ENCODE measurements at places on chromosomes 16 and 17. TPM values are rescaled to one million over a fixed set of nuclear protein-coding genes. Genes with fewer than 3 reads are reported as not detected.

DNA sequence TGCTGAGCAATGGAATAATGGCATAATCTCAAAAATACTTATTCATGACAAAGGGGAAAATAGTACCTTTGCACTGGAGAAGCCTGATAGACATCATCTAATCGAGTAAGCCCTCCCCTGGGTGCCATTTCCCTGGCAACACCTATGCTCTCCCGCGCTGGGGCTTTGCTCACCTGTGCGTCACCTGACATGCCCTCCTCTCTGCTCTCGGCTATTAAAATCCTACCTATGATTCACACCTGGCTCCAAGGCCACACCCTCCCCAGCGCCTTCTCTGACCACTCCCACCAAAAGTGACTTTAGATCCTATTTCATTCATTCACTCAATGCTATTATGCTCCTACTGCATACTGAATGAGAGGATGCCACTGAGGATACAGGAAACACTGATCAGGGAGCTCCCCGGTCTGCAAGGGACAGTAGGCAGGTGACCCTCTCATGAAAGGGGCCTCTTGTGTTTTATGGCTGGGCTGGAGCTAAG lies 83.9 kb downstream of the NT5M start:
- H3K36me3 ChIP-seq: no peaks in the 10 kb centered on the region
- H3K4me3 ChIP-seq: no peak overlapping the region
- H3K4me1 ChIP-seq: peaks cover 40% of the 10 kb centered on the region
- DNase-seq: no peak

The HID1 gene
- total RNA-seq: 2.7 TPM

The GDPD3 gene
- 3.3 TPM for total RNA-seq

The TANC2 gene
- 52.8 TPM for total RNA-seq

DNA sequence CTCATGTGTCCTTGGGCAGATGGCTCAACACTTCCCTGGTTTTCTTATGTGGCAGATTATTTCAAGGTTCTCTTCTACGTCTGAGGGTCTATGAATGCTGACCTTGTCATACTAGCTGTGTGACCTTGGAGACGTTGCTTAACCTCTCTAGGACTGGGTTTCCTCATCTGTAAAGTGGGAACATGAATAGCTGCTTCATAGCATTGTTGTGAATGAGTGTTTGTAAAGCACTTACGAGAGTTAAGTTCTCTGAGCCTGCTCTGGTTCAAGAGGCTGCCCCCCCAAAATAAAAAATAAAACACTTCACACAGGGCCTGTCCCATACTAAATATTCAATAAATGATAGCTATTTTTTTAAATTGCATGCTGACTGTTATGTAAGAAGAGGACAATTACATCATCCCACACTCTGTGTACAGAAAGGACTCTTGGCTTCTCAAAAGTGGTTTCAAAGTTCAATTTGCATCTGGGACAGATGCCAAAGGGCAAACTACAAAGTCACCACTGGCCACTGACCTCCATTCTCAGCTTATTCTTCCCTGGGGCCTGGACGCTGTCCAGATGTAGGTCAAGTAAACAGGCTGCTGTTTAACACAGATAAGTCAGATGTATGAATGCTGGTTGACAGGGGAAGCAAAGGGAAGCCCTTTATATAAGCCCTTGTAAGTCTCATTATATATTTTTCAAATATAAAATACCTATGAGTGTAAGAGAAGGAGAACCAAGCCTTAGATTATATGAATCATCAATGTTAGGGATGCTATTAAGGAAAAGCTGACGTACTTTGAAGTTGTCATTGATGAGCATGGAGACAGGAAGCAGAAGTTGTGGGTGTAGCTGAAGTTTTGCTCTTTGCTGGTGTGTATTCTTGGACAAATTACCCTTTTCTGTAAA lies 15.4 kb upstream of the NDEL1 start:
- no peak overlapping the region for H3K27ac ChIP-seq
- H3K36me3 ChIP-seq: no peaks in the 10 kb centered on the region
- H3K27me3 ChIP-seq: peaks cover 6% of the 10 kb centered on the region
- peaks cover 2% of the 10 kb centered on the region for H3K4me1 ChIP-seq

The KRT24 gene
- total RNA-seq: not detected

The GPR179 gene
- total RNA-seq: 0.22 TPM
